ENCODE measurements at places on chromosomes 12 and 14.

DNA sequence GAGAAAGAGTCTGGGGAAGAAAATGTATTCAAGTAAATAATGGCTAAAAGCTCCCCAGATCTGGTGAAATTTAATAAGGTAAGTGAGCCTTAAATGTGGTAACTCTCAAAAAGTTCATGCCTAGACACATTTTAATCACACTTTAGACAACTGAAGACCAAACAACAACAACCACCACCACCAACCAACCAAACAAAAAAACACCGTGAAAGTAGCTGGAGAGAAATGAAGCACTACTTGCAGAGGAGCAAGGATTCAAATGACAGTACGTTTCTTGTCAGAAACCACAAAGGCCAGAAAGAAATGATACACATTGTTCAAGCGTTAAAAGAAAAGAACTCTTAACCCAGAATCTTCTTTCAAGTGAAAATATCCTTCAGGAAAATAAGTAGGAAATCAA, 208.3 kb downstream of the MYRFL start:
- no peak for DNase-seq

- no peak for DNase-seq
Measured at GRCh38 chr14:34826661-34827060, 48.5 kb downstream of the BAZ1A start.

- no peak for DNase-seq
Measured at GRCh38 chr12:65123435-65124063, 2.4 kb upstream of the WIF1 start.

DNA sequence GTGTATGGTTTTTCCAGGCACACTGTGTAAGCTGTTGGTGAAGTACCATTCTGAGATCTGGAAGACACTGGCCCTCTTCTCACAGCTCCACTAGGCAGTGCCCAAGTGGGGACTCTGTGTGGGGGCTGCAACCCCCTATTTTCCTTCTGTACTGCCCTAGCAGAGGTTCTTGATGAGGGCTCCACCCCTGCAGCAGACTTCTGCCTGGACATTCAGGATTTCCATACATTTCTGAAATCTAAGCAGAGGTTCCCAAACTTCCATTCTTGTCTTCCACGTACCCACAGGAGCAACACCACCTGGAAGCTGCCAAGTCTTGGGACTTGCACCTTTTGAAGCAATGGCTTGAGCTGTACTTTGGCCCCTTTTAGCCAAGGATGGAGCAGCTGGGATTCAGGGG, 85.2 kb upstream of the PRMT8 start:
- DNase-seq: no peak

DNA sequence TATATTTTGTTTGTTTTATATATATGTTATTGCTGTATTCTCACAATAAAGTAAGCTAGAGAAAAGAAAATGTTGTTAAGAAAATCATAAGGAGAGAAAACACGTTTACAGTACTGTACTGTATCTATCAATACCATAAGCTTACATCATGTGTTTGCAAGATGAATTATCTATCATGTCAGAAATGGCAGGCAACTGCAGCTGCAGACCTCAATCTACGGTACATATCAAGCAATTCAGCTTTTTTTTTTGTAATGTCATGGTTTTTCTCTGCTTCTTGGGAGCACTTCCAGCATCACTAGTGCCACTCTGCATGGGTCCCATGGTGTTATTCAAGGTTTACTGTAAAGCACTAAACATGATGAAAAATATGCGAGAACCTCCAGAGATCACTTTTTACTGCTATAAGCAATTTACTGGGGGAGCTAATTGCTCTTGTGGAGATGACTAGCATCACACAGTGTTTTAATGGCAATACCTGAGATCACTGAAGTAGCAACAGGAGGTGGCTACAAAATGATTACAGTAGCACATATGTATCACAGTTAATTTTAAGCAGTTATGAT, 9.0 kb upstream of the KRT2 start:
- DNase-seq: no peak

GRCh38 chr14:38549564-38549963, 293.7 kb upstream of the CLEC14A start:
- no peak for DNase-seq

All from activated B cell treated with CpG ODN at 0.5 μM for 24 hours (primary cell).